NCI-H2081 treated with DMSO at 0.1 percent for 48 hours (cell line): ENCODE measurements at places on chromosomes 1 and 21.

GRCh38 chr1:8394456-8395321 lies 76.8 kb downstream of the SLC45A1 start:
- no peak for DNase-seq

DNA sequence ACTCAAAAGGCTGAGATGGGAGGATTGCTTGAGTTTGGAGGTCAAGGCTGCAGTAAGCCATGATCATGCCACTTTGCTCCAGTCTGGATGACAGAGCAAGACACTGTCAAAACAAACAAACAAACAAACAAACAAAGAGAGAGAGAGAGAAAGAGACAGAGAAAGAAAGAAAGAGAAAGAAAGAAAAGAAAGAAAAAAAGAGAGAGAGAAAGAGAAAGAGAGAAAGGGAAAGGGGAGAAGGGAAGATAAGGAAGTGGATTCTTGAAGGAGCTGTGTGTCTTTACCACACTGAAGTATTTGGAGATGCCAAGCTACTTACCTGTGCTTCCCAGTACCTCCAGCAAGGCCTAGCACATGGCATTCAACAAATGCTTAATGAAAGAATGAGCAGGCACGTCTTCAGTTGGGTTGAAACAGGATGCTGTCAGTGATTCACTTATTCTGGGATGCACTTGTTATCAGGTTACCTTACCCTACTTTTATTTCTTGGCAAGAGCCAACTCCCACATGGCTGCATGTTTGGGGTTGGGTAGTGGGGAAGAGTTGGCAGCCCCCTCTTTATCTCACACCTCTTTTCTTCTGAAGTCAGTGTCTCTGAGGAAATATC lies 28.8 kb downstream of the CD101 start:
- no peak for DNase-seq

DNA sequence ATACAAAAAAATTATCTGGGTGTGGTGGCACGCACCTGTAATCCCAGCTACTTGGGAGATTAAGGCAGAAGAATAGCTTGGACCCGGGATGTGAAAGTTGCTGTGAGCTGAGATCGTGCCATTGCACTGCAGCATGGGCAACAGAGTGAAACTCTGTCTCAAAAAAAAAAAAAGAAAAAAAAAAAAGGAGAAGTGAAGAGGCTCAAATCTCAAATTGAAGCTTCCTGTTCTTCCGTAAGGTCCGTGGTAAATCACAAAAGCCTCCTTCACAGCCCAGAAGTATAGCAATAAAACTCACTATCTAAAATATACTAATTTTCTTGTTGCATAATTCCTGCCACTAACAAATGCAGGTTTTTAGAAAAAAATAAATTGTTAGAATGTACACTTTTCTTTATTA lies 498.2 kb upstream of the BRINP3 start:
- DNase-seq = no peak

DNA sequence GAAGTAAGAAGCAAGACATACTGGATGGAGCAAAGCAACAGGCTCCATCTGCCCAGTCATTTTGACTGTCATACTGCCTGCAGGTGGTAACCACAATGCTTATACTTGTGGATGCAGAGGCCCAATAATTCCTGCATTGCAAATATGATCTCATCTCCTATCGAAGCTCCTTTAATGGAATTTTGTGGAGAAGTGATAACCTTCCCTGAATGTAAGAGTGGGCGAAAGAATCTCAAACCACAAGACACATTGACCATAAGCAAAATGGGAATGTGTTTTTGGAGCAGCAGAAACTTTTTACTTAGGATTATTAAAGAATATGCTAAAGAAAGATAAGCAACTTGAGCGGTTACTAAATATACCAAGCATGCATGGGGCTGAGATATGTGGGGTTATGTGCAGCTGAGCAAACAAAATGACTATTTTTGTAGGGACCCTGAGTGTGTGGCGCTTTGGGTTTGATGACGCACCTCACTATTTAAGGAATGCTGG lies 77.4 kb upstream of the BACH1 start:
- DNase-seq = no peak

DNA sequence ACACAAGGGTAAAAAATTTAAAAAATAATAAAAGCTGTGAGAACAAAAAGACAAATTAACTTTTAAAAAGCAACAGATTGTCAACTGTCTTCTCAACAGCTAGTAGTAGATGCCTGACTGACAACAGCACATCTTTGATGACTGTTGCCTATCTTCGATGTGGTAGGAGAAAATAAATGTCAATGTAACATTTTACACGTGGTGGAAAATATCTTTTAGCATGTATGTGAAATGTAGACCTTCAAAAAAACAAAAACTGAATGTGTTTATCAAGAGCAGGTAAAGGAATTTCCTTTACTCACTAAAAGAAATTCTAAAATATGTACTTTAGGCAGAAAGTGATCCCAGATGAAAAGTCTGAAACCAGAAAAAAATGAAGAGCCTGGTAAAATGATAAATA lies 42.9 kb downstream of the CD53 start:
- DNase-seq = no peak

GRCh38 chr1:92587445-92587844 lies 100.7 kb upstream of the GFI1 start:
- no peak for DNase-seq

GRCh38 chr1:155321639-155322503 lies 1.2 kb downstream of the RUSC1 start:
- DNase-seq = no peak

DNA sequence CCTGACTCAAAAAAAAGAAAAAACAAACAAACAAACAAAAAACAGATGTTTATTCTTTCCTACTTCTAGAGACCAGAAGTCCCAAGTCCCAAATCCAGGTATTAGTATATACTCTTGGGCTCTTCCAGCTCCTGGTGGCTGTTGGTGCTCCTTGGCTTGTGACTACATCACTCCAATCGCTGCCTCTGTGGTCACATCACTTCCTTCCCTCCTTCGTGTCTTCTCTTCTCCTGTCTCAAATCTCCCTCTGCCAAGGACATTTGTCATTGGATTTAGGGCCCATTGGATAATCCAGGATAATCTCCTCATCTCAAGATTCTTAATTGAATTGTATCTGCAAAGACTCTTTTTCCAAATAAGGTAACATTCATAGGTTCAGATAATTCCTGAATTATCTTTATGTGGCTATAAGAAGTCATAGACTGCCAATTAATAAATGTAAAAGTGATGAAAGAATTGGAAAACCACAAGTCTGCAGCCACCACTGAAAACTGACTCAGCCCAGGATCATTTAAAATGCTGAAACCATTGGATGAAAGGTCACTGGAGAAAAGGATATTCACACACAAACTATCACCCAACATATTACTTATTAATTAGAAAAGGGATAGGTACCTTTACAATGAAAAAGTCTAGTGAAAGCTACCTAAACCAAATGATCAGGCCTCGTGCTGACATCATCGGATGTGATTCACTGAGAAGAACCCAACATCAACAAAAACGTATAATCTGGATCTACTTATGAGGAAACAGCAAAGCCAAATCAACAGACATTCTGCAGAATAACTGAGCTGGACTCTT lies 67.1 kb downstream of the ZNF281 start:
- no peak for DNase-seq

DNA sequence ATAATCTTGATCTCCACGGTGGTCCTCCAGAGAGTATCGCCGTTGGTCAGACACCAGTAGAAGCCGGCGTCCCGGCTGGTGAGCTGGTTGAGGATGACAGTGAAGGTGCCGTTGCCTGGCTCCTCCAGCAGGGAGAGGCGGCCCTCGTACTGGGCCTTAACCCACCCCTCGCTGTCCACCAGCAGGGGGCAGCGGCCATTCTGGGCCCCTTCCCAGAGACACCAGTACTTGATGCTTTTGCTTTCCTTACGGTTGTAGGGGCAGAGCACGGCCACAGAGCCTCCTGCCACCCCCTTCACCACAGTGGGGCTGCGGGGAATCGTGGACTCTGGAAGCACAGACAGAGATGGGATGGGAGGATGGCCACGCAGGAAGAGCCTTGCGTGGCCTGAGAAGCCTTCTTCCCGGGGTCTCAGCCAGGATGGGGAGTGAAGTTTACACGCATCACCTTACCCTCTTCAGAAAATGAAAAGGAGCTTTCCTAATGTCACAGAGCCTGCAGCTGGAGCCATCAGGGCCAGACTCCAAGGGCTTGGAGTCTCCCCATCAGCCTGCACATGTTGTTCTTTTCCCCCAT lies 10.7 kb downstream of the PIGR start:
- no peak for DNase-seq
